Stimulated activated CD4-positive, alpha-beta T cell treated with anti-CD3 and anti-CD28 coated beads, Interleukin-1b, Interleukin-23, amount 100 ng/mL, for 24 hours (primary cell): ENCODE measurements at places on chromosomes 3 and 15.

DNA sequence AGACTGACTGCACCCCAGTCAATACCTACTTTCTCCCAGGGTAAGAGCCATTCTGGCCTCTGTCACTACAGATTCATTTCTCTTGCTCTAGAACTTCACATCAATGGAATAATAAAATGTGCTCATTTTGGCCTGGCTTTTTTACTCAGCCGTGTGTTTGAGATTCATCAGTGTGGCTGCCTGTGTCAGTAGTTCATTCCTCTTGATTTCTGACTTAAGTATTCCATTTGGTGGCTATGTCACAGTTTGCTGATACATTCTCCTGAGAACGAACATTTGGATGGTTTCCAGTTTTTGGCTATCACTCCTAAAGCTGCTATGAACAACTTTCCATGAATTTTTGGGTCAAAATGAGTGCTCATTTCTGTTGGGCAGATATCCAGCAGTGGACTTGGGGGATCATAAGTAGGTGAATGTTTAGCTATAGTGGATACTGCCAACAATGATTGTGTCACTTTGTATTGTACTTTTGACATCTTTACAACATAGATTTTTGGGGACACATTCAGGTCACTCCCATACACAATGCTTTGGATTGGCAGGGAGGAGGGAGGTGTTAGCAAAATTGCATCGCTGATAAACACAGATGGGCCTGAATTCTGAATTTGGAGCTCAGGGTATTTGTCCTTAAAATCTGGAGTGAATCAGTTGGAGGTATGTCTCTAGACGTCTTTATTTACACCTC lies 19.8 kb upstream of the FAM107A start:
- DNase-seq, result no peak

GRCh38 chr3:33184863-33185262 lies 33.7 kb downstream of the SUSD5 start:
- DNase-seq, result no peak

DNA sequence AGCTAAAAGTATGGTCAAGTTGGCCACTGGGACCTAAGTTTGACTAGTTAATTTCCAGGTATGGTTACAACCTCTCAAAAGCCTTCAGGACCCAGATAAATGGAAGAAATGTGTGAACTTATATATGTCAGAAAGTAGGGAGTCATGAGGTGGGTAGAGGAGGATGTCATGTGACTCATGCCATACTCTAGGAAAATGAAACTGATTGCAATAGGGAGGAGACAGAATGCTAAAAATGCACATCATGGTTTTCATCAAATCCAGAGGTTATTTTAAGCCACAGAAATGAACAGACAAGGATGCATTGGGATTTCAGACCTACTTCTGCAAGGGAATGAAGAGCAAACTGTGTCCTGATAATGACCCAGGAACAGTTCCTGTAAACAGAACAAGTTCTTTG lies 310.0 kb downstream of the EDEM1 start:
- no peak for DNase-seq

- DNase-seq, result no peak
Observed at GRCh38 chr3:105616374-105617121, 249.8 kb downstream of the ALCAM start.

- no peak for DNase-seq
Observed at GRCh38 chr3:175434561-175434960, 575.4 kb downstream of the NAALADL2 start.

- DNase-seq, result no peak
Observed at GRCh38 chr3:69119681-69120080, 2.7 kb downstream of the LMOD3 start.

DNA sequence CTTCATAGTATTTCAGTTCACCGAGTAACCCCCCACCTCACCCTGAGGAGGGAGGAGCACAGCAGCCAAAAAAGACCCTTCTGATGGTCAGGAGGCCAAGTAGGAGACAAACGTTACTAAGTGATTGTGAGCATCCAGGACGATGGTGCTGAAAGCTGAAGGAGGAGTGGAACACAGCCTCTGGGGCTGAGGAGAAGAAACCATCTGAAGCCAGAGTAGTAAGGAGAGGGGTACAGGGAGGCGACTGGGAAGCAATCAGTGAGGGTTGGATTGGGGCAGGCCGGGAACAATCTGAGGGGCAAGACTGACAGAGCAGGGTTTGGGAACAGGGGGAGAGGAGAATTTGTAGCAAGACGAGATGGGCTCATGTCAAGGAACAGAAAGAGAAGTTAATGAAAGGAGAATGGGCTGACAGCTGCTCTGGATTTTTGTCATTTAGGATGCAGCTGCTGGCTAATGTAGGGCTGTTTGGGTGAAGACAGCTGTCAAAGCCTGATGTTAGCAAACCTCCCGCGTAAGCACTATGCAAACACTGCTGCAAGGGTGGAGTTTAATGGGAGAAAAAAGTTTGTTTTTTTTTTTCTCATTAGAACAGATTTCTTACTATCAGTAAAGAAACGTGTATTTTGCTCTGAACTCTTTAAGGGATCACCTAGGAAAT lies 622.2 kb downstream of the EDEM1 start:
- no peak for DNase-seq
